ENCODE measurements at places on chromosomes 2 and 18.

DNA sequence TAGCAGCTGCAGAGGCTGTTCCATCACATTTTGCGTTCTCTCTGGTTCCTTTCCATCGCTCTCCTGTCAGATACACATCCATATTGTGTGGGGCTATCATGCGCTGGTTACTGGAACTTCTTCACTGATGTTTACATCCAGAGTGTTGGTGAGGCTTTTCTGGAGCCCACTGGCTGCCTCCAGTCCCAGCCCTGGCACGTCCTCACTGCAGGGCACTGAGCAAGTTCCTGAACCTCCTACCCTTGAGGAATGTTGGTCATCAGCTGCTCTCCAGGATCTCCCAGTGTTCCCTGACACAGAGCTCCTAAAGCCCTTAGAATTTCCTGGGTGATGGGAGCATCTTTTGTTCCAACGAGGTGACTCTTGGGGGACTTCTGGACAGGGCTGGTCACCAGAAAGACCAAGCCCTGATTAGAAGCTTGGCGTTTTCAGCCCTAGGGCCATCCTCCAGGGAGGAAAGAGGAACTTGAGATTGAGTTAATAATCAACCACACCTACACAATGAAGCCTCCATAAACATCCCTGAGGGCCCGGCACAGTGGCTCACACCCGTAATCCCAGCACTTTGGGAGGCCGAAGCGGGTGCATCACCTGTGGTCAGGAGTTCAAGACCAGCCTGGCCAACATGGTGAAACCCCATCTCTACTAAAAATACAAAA is 81.3 kb downstream of the TFCP2L1 start:
- DNase-seq = no peak

GRCh38 chr2:42196403-42197267 is 27.5 kb downstream of the EML4 start:
- no peak for DNase-seq

- DNase-seq = no peak
Observed at GRCh38 chr2:1509271-1510065, 96.2 kb downstream of the TPO start.

GRCh38 chr2:45821558-45822271 is 170.2 kb downstream of the PRKCE start:
- DNase-seq = no peak

GRCh38 chr2:182426082-182426917 is 536 bp downstream of the PDE1A start:
- no peak for DNase-seq

- DNase-seq = no peak
Observed at GRCh38 chr2:241309684-241310117, 5.8 kb downstream of the HDLBP start.

DNA sequence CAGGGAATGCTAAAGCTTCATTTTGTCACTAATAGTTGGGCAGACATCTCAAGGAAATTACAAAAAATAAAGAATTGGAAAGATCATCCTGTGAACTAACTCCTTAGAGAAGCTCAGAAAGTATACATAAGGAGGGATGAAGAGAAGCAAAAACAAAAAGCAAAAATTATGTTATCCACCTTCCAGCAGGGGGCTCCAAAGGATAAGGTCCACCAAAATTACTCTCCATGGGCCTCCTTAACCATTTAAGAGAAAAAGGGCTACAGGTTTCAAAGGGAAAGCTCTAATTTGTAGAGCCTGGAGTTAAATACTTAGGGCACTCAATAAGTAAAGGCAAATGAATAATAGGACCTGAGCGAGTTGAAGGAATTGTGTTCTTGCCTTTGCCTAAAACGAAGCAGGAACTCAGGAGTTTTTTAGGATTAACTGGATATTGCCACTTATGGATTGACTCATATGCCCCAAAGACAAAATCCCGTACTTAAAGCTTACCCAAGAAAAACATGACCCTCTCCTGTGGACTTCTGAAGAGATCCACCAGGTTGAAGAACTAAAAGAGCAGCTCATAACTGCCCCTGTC is 1167.9 kb downstream of the DSC3 start:
- DNase-seq = no peak

DNA sequence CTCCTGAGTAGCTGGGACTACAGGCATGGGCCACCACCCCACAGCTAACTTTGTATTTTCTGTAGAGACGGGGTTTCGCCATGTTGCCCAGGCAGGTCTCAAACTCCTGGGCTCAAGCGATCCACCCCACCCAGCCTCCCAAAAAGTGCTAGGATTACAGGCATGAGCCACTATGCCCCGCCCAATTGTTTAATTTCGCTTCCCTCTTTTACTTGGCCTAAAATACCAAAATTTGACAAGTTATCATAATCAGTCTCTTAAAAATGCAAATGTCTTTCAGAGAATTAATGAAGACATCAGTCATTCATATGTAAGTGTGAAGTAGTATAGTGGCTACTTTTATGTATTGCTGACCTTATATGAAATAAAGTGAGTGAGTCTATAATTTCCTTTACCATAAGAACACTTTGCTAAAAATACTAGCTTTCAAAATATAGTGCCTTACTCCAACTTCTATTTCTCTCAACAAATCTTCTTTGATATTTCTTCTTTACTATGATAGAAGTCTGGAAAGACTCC is 9.8 kb downstream of the FBXO11 start:
- no peak for DNase-seq

- no peak for DNase-seq
Observed at GRCh38 chr2:23681356-23682140, 245.4 kb downstream of the ATAD2B start.

DNA sequence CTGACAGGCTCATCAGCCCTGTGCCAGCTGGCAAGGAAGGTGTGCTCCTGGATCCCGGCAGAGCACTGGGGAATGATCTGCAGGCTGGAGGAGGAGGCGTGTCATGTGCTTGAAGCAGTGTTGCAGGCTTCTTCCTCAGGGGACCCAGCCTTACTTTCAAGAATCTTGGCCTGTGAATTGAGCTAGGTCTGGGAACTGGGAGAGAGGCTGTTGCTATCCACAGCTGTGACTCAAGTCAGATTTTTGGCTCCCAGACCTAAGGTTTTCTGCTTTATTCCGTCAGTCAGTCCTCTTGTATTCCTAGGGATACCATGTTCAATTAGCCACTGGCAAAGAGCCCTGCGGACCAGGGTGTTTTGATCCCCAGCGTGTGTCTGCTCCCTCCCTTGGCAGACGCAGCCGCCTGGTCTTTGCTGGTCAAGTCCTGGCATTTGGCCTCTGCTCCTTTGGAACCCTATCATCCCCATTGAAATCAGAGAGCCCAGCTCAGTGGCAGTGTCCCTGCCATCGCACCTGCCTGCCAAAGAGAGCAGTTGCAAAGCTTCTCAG is 32.4 kb downstream of the ASB1 start:
- DNase-seq = no peak

DNA sequence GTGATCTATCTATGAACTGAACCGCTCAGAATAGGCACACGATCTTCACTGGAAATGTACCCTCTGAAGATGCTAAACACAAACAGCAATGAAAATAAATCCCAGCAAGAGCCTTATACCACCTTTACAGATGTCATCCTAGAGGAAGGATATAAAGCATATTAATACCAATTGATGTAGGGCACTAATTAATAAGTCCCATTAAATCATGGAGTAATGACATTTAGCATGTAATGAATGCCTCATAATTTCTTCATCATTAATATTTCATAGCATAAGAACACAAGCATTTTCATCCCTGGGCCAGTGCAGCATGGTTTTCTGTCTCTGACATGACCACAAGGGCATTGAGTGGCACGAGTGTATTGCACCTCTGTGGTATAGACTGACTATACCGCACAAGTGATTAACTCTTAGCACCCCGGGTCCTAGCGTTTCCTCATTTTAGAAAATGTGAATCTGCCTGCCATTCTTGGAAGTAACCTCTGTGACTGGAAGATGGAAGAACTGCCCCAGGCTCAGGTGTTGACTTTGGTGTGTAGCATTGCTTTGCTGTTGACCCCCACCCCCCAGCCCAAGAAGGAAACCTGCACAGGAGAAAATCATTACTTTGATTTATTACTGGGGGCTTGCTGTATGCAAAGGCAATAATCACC is 1.4 kb upstream of the TMEM178A start:
- DNase-seq = no peak

GRCh38 chr2:74078466-74078865 is 69.2 kb downstream of the BOLA3 start:
- DNase-seq = no peak

GRCh38 chr2:70935468-70936164 is at the start of gene ATP6V1B1:
Gene ATP6V1B1, plus strand, starts transcription at chr2:70935900. Its CDS starts 55 bp downstream, at chr2:70935955.
- DNase-seq = no peak

GRCh38 chr2:144824306-144825080 is 304.6 kb upstream of the ZEB2 start:
- no peak for DNase-seq

DNA sequence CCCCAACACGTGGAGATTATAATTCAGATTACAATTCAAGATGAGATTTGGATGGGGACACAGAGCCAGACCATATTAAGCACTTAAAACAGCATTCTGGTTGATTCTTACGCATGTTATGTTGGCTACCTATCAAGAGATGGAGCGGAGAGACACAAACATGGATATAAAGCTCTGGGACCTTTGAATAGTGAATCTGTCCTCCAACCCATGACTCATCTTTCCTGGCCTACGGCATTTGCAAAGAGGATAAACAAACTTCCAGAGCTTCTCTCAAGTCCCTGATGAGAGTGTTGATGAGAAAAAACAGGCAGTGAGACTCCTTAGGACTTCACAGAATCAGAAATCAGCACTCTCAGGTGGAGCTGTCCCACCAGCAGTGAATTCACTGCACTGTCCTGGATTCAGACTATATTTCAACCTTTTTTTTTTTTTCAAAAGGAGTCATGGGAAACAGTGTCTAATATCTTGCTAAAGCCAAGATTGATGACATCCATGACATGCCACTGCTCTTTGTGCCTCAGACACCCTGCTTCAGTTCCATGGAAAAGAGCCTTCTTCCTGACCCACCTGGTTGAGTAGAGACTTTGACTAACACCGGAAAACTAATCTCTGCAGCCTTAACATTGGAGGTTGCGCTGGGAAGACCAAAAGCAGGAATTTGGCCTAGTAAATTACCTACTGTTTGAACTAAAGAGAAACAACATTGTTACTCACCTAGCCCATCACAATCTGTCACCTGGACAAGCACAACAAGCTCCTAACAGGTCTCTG is 62.1 kb upstream of the NPAS2 start:
- DNase-seq = no peak

DNA sequence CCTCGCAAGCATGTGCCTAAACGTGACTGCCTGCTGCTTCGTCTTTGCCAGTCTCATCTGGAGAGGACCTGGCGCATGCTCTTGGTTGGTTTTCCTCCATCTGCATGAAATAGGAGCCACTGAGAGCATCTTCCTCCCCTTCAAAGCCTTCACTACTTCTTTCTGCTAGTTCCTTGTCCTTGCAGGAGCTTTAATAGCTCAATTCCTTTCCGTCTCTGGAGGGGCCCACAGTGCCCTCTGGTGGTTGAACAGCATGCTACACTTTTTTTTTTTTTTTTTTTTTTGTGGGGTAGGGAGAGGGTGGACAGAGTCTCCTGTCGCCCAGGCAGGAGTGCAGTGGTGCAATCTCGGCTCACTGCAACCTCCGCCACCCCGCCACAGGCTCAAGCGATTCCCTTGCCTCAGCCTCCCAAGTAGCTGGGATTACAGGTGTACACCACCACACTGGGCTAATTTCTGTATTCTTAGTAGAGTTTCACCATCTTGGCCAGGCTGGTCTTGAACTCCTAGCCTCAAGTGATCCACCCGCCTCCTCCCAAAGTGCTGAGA is 59.6 kb downstream of the SP110 start:
- DNase-seq = no peak

GRCh38 chr2:148596018-148596417 is 48.5 kb upstream of the EPC2 start:
- DNase-seq = no peak

- DNase-seq = no peak
Observed at GRCh38 chr2:191691016-191691735, 13.2 kb downstream of the NABP1 start.

- DNase-seq = no peak
Observed at GRCh38 chr2:230717600-230717999, 5.0 kb downstream of the CAB39 start.

Measured in right renal cortex interstitium (tissue), 3 donors.